ENCODE measurements at places on chromosomes 6 and 20. TPM values are rescaled to one million over a fixed set of nuclear protein-coding genes. Genes with fewer than 3 reads are reported as not detected.

MYCT1 gene
- 0.13 TPM for total RNA-seq

C20orf144 gene
- total RNA-seq = not detected

PCSK2 gene
- not detected for total RNA-seq

DNA sequence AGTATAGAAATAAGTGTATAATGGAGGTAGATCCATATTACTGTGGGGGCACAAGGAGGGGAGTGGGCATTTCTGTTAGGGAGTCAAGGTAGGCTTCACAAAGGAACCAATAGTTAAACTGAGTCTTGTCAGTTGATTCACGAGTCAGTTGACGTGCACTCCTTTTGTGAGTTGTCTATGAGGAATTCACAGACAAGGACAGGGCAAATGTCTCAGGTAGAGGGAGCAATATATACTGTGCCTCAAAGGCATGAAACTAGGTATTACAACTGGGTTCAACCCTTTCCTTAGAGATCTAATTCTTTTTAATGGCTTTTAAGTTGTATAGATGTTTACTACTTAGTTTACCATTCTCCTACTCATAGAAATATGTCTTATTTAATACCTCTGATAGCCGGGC lies 11.0 kb downstream of the TMEM14C start:
- DNase-seq = peak; percentile 59

- no peak for DNase-seq
Measured at GRCh38 chr6:158773581-158774449, 45.4 kb downstream of the EZR start.

GRCh38 chr20:52263757-52264156 lies 72.2 kb upstream of the ZFP64 start:
- DNase-seq = no peak

DNA sequence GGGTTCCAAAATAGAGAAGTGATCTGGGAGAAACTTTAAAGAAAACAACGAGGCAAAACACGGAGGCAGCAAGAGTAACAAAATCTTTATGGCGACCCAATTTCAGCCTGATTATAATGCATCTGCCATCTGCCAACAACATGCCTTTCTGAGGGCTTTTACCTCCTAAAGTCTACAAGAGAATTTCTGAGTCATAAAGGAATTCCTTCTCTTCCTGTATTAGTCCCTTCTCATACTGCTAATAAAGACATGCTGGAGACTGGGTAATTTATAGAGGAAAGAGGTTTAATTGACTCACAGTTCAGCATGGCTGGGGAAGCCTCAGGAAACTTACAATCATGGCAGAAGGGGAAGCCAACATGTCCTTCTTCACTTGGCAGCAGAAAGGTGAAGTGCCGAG lies 226.6 kb downstream of the HACE1 start:
- DNase-seq = peak; percentile 59

- DNase-seq = no peak
Measured at GRCh38 chr6:166554316-166554715, 32.2 kb downstream of the RAMACL start.

- no peak for DNase-seq
Measured at GRCh38 chr20:3304456-3304855, 65.5 kb upstream of the SLC4A11 start.

GRCh38 chr6:164085091-164086075 lies 670.9 kb downstream of the QKI start:
- DNase-seq = no peak

All from bronchial epithelial cell (primary cell).